Gastroesophageal sphincter (tissue), 4 donors: ENCODE measurements at places on chromosomes 2 and 18. TPM values are rescaled to one million over a fixed set of nuclear protein-coding genes. Genes with fewer than 3 reads are reported as not detected.

GRCh38 chr2:174971868-174972781 lies 33.1 kb downstream of the CHN1 start:
- no peak for ATAC-seq

- no peak for ATAC-seq
Measured at GRCh38 chr2:232772531-232772930, 3.8 kb downstream of the KCNJ13 start.

GRCh38 chr2:176018708-176019107 lies 16.6 kb upstream of the LNPK start:
- ATAC-seq, result no peak

- ATAC-seq, result no peak
Measured at GRCh38 chr18:42163321-42163720, 208.3 kb downstream of the PIK3C3 start.

Gene FOXD4L1
- total RNA-seq, result not detected

GRCh38 chr2:126858991-126859390 lies 39.7 kb upstream of the TEX51 start:
- no peak for ATAC-seq

DNA sequence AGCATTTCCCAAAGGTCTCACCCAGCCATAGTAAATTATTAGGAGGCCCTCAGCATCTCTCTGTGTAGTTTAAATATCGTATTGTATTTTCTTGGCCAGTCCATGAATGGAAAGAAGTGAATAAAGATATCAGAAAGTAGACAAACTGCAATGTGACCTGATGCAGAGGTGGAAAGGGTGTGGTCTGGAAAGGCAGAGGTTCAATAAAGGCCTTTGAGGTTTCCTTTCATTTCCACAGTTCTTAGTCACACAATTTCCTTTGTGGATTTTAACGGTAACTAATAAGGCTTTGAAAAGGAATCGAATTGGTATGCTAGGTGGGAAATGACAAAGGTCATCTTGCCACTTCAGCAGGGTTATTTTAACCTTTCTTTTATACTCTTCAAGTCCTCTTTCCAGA lies 20.1 kb upstream of the WIPF1 start:
- ATAC-seq, result no peak

GRCh38 chr18:23710068-23710527 lies 20.8 kb downstream of the LAMA3 start:
- no peak for ATAC-seq

Gene CXCR1
- 1.8 TPM for total RNA-seq

DNA sequence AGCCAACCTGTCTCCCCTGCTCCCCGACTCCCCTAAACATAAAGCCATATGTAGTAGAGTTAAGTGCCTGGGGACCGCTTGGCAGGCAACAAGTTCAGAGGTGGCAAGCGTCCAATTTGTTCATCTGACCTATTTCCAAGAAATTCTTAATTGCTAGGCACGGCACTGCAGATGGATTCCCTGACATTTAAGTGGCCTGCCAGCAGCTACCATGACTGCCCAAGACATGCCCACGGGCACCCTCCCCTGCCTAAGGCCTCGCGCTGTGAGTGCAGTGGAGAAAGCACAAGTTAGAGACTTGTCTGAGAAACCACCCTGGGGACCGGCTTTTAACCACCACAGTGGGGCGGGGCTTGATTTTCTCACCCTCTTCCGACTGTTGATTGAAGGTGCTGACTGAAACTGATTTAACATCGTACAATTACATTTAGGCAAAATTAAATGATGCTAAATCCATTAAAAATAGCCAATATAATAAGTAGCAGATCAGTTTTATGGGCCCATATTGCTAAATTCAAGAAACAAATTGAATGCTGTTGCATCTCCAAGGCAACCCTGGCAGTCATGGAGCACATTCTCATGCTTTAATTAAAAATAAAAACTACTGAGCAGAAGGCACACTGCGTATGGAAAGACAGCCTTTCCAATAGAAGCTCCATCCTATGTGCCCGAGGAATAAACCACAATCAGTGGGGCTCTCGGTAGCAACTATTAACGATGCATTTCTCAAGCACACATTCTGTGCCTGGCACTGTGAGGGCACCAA lies 163.6 kb upstream of the ACAA2 start:
- peak; percentile 8 for ATAC-seq

DNA sequence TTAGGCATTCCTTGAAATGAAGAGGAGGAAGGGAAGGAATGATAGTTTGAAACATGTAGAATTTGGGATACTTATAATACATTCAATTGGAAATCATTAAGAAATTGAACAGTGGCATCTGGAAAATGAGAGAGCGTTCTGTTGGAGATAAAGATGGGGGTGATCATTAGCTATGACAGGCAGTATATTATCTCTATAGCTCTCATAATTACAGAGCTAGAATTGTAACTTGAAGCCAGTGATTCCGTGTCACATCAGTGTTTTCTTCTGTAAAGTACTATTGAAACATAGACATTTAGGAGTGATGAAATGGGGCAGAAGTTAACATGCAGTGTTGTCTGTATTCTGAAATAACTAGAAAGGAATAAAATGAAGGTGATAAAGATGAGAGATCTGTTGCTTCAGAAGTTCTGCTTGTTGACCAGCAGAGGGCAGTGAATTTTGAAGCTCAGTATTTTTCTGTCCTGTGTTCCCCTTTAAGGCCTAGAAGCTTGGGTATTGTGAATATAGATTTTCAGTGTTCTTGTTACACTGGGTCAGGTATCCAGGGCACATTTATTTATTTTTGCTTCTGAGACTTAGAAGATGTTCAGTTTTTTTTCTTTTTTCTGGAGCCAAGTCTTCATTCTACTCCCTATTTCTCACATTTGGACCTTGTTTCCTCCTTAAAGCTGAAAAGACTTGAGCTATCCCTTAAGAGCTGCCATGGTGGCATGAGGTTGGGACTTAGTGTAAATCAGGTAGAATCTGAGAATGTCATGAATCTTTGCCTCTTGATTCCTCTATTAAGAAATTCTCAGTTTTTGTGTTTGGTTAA lies 157.4 kb downstream of the TAF4B start:
- ATAC-seq, result no peak

Gene SLC5A7
- 1.0 TPM for total RNA-seq

DNA sequence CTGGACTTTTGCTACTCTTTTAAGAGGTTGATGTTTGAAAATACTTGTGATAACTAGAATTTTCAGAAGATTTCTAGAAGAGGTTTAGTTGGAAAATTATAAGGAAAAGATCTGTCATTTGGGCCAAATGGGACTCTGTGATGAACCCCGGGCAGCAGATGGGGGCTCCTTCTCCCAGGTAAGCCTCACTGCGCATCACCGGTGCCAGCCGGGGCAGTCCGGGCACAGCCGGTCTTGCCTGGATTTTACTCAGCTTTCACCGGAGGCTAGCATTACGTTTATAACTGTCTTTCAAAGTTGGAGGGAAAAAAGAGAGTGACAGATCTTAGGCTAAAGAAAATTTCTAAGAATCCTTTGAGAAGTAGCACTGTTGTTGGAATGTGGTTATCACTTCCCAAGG lies 97.4 kb upstream of the B3GNT7 start:
- no peak for ATAC-seq

Gene REG3G
- total RNA-seq, result not detected

DNA sequence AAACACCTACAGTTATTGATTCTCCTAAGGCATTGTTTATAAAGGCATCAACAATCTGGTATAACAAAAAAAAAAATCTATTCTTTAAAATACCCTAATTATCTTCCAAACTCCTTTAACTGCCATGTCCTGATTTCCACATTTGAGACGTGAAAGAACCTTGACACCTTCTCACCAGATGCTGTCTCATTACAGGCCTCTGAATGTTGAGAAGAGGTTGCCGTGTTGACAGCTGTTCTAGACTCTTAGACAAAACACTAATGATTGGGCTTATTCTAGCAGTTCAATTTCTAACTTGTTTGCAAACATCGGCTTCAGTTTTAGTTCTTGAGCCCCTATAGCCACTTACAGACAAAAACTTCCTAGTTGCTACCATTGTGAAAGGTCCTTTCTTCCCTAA lies 988.8 kb downstream of the LRP1B start:
- no peak for ATAC-seq

DNA sequence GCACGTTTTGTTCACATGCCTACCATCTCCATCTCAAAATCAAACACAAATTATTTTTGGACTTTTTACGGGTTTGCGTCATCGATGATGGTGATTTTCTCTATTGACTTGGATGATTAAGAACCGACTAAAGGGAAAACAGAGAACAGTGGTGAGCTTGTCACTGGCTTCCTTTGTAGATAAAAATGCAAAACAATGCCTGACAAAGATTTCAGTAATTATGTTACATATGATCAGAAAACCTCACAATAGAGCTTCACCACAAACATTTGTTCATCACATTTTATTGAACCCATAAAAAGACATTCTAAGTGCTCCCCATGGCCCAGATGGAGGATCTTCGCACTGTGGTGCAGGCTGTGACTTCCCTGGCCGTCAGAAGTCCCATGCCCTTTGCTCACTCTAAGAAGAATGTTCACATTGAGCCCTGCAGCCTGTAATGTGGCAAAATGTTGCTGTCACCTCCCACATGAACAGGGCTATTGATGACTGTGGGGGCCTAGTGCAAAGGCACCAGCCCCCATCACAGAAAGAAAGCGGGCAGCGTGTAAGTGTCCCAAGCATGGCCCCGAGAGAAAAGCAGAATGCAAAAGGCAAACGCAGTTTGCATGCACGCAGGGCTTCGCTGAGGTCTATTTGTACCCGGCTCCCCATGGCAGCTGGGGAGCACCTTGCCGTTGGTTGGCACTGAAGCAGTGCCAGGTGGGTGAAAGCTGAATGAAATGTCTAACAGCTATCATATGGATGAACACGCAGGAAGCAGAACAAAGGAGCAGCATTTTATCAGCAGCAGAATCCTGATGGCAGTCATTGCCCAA lies 60.6 kb downstream of the BCL2 start:
- ATAC-seq, result no peak

GRCh38 chr18:63126134-63127069 lies 193.2 kb downstream of the BCL2 start:
- no peak for ATAC-seq

DNA sequence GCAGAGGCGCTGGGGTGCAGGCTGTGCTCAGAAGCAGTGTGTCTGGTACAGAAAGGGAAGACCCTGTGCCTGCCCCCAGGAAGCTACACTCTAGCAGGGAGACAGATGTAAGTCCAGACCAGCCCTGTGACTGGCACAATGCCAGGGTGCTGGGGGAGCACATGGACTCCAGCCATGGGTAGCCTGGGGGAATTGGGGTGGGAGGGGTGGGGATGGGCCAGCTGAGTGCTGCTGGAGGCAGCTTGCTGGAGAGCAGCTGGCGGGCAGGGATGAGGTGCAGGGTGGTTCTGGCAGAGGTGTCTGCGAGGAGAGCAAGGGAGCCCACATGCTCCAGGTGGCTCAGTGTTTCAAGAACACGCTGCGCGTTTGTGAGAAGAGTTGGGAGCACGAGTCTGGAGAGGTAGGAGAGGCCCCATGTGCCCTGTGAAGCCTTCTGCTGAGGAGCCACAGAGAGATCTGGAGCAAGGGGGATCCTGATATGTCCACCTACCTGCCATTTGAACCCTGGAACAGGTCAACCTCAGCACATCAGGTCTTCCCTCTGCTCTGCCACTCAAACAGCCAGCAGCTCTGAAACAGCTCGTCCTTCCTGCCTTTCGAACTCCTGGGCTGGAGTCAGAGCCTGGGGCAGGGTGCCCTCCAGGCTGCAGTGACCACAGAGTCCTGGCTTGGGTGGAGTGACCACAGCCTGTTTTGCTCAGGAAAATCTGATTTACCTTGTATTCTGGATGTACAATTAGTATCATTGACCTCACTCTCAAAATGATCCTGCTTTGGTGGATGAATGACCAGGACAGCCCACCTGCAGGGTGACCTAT lies 15.1 kb downstream of the ALLC start:
- no peak for ATAC-seq

Gene INO80C
- total RNA-seq, result 8.9 TPM

Gene TMEM169
- total RNA-seq, result 0.78 TPM

DNA sequence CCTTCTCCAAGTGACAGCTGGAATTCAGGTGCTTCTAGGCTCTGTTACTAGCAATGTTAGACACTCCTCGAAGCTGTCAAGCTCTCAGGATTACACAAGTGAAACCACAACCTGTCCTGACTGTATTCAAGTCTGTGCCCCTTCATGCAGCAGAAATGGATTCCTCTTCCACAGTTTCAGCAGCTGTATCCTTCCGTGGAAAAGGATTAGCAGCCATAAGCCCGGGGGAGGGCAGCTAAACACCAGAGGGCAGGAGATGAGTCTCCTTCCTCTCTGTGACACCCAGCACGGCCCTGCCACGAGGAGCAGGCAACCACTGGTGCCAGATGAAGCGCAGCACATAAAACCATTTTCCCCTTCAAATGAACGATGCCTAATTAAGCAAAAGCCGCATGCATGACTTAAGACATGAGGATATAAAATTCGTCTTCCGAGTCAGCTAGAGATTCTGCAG lies 1.2 kb downstream of the ST3GAL5 start:
- no peak for ATAC-seq

DNA sequence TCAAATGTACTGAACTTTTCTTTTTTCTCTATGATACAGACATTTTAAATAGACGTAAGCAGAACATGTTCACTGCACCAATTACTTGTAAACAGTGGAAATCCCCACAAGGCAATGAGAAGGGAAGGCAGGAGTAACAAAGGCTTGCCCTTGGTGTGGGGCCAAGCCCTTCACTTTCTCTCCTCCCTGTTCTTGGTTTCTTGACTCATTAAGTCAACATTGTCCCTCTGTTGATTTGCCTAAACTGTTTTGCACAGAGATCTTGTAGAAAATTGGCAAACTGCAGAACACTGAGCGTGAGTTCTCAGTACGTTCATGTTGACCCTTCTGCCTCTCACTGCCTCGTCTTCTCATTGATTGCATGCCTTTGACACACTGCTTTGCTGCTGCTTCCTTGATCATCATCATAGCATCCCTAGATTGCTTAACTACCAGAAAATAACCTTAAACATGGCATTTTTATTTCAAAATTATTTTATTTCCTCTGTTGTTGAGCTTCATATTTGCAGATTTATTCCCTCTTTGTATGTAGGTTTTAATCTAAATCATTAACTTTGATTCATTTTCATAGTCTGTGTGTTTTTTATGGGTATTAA lies 257.7 kb downstream of the PTGR3 start:
- peak; percentile 43 for ATAC-seq

Gene SAG
- 1.5 TPM for total RNA-seq

Gene IL1RN
- total RNA-seq, result 32.9 TPM

Gene ALPG
- total RNA-seq, result not detected

DNA sequence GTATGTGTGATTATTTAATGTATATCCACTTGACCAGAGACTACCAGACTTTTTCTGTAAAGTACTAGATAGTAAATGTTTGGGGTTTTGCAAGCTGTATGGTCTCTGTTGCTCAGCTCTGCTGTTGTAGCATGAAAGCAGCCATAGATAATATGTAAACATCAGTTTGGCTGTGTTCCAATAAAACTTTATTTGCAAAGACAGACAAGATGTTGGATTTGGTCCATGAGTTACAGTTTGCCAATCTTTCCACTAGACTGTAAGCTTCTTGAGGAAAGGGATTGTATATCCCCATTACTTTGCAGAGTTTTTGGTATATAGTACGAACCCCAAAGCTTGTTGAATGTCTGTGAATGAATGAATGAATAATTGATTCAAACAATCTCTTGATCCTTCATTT lies 17.2 kb downstream of the REL start:
- no peak for ATAC-seq

DNA sequence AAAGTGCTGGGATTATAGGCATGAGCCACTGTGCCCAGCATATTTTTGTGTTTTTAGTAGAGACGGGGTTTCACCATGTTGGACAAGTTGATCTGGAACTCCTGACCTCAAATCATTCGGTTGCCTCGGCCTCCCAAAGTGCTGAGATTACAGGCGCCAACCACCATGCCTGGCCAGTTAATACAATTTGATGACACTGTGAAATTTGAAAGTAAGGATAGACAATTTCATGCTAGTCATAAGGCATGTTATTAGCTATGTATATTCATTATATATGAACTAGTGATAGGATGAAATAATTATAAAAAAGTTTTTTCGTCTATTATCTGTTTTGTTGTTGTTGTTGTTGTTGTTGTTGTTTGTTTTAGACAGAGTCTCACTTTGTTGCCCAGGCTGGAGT lies 8.6 kb upstream of the RIF1 start:
- no peak for ATAC-seq
